ENCODE measurements at places on chromosomes 16 and 17.

DNA sequence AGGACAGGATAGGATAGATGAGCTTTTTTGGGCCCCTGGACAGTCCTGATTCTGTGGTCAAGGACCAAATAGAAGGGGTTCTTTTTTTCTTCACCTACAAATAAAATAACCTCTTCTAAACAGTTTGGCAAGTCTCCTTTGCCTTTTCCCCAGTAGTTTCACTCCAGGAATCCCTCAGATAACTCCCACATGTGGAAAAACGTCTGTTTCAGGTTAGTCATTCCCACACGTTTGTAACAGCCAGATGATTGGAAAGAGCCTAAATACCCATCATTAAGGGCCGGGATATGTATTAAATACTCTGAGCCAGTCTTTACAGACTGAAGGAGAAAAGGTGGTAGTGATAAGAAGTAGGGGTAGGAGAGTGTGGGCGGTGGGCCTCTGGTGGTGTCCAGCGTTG lies 58.3 kb downstream of the PLD6 start:
- no peak for DNase-seq

DNA sequence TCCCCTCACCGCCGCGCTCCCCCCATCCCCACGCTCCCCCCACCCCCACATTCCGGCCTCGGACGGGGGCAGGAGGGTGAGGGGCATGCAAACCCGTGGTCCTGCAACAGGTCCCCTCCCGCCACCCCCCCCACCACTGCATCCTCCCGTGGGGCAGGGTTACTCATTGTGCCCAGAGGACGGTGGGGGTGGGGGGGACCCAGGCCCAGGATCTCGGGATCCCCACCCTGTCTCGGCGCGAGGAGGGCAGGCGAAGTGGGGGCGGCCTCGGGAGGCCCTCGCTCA lies 8.5 kb downstream of the SLC22A31 start:
- DNase-seq: no peak

DNA sequence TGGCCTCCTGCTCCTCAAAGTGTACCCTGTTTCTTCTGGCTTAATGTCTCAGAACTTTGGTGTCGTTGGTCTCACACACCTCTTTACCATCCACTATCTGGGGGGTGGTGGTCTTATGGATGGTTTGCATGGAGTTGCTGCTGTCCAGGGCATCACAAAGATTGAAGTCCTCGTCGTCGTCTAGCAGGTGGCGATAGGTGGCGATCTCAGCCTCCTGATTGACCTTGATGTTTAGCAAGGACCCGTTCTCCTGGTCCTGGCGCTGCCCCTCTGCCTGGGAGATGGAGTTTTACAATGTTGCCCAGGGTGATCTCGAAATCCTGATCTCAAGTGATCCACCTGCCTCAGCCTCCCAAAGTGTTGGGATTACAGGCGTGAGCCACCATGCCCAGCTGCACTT lies 31.1 kb upstream of the HELZ start:
- no peak for DNase-seq

GRCh38 chr16:25107466-25107792 lies 4.1 kb upstream of the LCMT1 start:
- DNase-seq: no peak

GRCh38 chr16:82379551-82379950 lies 209.5 kb upstream of the MPHOSPH6 start:
- DNase-seq: no peak

DNA sequence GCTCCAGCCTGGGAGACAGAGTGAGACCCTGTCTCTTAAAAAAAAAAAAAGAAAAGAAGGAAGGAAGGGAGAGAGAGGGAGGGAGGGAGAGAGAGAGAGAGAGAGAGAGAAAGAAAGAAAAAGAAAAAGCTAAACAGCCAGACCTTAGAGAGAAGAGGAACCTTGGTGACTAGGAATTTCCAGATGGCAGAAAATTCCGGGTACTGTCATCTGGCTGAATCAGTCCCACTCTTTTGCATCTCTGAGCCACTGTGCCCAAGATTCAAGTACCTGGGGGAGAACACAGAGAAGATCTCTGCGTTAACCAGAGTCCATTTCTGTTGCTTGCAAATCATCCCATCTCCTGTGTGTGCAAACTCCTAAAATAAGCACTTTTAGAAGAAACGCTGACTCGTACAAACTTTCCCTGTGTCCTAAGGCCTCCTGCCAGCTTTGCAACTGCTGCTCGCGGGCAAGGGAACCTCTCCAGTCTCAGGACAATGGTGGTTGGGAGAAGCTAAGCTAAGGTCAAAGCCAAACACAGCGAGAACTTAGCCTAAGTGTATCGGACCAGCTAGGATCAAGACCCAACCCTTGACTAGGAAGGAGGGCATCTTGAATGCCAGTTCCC lies 18.0 kb downstream of the BMERB1 start:
- DNase-seq: no peak

GRCh38 chr17:55677446-55677845 lies 45.2 kb downstream of the TMEM100 start:
- DNase-seq: no peak

GRCh38 chr16:68237243-68238028 lies 1.5 kb upstream of the ESRP2 start:
- peak; percentile 98 for DNase-seq

- DNase-seq: no peak
Measured at GRCh38 chr16:53757971-53758609, 54.1 kb downstream of the FTO start.

DNA sequence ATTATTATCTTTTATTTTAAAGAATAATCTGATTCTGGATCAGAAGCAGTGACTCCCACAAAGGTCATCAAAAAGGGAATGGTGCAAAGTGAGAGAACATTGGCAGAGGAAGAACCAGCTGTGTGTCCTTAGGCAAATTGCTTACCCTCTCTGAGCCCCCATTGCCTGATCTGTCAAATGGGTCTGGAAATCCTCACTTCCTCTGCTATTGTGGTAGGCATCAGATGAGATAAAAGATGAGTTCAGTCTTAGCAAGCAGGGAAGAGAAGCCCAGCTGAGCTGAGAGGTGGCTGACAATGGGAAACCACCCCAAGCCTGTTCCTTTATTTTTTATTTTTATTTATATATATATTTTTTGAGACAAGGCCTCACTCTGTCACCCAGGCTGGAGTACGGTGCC lies 24.2 kb upstream of the PLCG2 start:
- no peak for DNase-seq

GRCh38 chr16:4944333-4945281 lies 7.7 kb upstream of the PPL start:
- peak; percentile 87 for DNase-seq

DNA sequence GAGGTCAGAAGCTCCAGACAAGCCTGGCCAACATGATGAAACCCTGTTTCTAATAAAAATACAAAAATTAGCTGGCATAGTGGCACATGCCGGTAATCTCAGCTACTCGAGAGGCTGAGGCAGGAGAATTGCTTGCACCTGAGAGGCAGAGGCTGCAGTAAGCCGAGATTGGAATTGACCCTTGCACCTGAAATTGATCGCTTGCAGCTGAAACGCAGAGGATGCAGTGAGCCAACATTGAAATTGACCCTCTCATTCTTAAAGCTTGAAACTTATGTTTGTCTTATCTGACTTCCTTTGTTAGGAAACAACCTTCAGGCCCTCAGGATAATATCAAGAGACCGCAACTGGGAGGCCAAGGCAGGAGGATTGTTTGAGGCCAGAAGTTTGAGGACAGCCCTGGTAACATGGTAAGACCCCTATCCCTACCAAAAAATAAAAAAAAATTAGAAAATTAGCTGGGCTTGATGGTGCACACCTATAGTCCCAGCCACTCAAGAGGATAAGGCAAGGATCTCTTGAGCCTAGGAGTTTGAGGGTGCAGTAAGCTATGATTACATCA lies 376.6 kb upstream of the XYLT1 start:
- DNase-seq: no peak

GRCh38 chr17:13740686-13741085 lies 139.0 kb upstream of the HS3ST3A1 start:
- DNase-seq: no peak

GRCh38 chr17:72419866-72420774 lies 299.3 kb downstream of the SOX9 start:
- DNase-seq: no peak

DNA sequence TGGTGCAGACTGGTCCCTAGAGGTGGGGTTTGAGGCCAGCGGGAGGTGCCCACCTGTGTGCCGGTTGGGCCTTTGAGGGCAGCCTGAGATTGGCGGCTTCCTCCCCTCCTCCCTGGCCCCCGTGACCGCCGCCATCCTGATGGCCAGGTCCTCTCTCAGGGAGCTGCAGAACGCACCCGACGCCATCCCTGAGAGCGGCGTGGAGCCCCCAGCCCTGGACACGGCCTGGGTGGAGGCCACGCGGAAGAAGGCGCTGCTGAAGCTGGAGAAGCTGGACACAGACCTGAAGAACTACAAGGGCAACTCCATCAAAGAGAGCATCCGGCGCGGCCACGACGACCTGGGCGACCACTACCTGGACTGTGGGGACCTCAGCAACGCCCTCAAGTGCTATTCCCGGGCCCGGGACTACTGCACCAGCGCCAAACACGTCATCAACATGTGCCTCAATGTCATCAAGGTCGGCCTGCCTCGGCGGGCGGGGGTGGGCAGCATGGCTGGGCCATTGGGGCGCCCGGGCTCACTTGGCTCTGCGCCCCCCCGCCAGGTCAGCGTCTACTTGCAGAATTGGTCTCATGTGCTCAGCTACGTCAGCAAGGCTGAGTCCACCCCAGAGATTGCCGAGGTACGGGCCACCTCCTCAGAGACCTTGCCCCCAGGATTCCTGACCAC lies 2.8 kb downstream of the GPS1 start:
- DNase-seq: no peak

GRCh38 chr17:82884341-82884969 lies 44.6 kb upstream of the ZNF750 start:
- peak; percentile 56 for DNase-seq

DNA sequence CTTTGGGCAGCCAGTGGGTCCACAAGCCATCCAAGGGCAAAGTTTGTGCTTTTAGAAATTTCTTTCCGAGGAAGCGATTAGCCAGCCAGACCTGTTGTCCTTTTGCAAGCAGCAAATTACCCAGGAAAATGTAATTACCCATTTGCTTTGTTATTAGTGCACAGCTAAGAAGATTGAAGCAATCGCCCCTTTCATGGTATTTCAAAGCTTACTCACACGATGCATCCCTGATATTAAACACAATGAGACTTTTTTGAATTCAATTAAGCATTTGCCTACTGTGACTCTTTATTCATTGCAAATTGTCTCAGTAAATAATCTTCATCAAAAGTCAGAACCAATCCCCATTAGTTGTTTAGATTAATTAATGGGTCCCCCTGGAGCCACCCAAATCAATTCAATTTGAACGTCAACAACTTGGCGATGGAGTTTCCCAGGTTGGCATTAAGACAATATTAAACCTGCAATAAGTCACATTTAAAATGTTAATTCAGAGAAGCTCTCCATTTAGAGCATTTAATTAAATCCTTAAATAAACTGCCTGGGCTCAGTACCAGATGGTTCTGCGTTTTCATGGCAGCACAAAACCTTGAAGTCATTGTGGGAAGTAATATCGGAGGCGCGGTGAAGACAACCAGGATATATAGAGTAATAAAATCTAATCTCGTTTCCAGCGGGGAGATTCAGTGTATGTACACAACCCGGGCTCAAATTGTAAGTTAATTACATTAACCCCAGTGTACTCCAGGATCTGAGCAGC lies 366.2 kb upstream of the TNRC6C start:
- DNase-seq: peak; percentile 30

GRCh38 chr17:50649042-50649908 lies 14.6 kb downstream of the ABCC3 start:
- DNase-seq: no peak

- no peak for DNase-seq
Measured at GRCh38 chr17:63816123-63816522, 11.1 kb upstream of the PSMC5 start.

GRCh38 chr16:48452991-48453760 lies 68.0 kb upstream of the SIAH1 start:
- DNase-seq: no peak

GRCh38 chr17:41529491-41529915 lies 1.4 kb upstream of the KRT19 start:
- no peak for DNase-seq

DNA sequence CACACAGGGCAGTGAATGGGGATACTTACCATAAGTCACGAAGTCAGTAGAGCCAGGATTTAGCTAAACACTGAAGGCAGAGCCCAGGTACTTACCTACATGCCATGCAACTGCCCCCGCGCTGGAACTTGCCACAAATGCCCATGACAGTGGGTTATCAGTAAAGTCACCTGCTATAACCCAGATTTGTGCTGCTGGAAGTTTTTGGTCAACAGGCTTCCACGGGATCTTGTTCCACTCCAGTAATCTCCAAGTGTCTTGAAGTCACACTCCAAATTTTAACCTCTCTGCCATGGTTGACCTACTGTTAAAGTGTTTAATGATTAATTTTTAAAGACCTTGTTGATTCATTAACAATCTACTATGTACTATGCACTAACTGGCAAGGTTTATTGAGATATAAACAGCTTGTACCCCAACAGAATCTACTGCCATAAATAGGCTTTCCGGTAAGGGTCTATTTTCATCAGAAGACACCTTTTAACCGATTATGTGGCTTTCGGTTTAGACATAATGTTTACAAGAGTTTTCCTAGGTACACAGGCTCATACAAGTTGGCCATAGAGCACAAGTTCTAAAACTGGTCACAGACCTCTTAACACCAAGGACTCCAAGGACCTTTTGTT lies 6.3 kb upstream of the SLC5A11 start:
- no peak for DNase-seq

DNA sequence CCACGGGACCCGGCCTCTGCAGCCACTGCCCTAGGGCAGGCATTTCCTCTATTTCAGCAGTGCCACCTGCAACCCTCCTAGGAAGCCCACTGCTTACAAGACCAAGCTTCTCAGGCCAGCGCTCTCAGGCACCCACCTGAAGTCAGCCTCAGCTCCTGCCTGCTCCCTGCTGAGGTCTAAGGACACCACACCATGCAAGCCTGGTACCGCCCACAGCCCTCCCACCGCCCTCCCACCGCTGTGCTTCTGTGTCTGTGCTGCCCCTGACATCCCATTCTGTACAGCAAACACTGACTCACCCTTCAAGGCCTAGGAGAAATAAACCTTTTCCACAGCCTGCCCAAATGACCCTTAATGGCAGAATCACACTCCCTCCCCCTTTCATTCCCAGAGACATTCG lies 6.3 kb downstream of the CLUH start:
- peak; percentile 29 for DNase-seq

GRCh38 chr16:66689282-66689681 lies 7.3 kb downstream of the CMTM4 start:
- DNase-seq: no peak

- no peak for DNase-seq
Measured at GRCh38 chr17:6196355-6196754, 126.2 kb downstream of the WSCD1 start.

GRCh38 chr17:57468932-57469775 lies 212.8 kb downstream of the MSI2 start:
- DNase-seq: no peak

- DNase-seq: no peak
Measured at GRCh38 chr16:56783344-56783743, 53.4 kb downstream of the NUP93 start.

DNA sequence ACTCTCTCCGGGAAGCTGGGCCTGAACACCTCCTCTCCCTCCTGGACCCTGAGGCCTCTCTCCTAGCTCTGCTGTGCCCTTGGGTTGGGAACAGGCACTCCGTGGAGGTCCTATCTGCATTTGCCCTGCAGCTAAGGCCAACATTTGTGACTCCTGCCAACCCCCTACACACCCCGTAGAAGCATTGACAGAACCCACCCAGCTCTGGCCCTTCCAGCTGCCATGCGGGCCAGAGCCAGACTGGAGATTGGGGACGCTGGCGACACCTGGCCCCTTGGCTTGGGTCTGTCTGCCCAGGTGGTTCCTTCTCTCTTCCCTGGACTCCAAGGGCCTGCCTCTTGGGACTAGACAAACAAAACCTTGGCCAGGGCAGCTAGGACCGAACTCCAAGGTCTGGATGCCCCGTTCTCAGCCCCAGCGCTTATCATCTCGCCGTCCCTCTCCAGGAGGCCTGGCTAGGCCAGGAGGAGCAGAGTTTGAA lies 644 bp upstream of the RHBDF2 start:
- DNase-seq: no peak

All from mucosa of descending colon (tissue), 3 donors.